ENCODE measurements at places on chromosomes 5 and 9.
A peak's percentile ranks its signal among the peaks of the same experiment; 100 is the strongest.

- DNase-seq = no peak
These were observed 887 bp downstream of the PTPDC1 start for GRCh38 chr9:94085062-94085639.

GRCh38 chr5:133533541-133533940, 78.8 kb downstream of the FSTL4 start:
- DNase-seq = no peak

DNA sequence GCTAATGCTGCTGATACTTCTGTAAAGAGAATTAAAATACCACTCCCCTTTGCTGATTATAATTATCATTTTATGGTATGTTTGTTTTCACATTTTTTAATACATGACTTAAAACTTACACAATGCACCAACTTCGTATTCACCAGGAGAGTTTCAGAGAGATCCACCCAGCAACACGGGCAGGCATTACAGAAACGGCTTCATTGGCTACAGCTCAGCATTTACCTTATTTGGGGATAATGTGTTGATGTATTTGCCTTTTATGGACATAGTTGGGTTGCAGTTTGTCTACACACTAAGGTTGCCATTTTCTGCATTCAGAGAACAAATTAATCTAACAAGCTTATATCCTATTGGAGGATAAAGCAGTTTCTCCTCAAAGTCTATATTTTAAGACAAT, 423.6 kb downstream of the PRDM9 start:
- DNase-seq = no peak

- DNase-seq = no peak
These were observed 79.4 kb downstream of the SPTLC1 start for GRCh38 chr9:92035687-92036410.

DNA sequence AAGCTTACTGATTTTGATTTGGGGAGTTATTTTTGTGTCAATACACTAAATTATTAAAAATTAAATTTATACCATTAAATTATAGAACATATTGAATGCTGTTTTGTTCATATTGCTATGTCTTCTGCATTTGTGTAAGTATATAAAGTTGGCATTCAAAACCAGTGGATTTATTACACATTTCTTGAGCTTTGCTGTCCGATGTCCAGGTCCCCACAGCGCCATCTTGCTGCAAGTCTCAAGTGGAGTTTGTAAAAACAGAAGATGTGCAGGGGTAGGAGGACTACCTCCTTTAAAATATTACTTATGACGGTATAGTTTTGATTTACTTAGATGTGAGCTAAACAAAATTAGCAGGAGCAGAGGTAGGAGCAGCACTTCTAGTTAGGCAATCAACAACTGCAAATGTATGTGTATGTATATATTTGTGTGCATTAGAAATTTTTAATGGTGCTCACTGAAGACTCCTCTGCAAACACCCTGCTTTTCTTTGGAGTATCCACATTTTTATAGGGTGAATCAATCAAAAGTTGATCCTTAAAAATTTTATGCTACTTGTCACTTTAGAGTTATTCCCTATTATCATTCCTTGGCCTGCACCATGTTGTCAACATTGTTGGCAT, 37.4 kb downstream of the CPEB4 start:
- peak; percentile 43 for DNase-seq

- no peak for DNase-seq
These were observed 52.8 kb upstream of the TAF11L2 start for GRCh38 chr5:17445185-17445584.

- no peak for DNase-seq
These were observed 106.3 kb downstream of the RAPGEF6 start for GRCh38 chr5:131528682-131529081.

GRCh38 chr5:75337366-75338021, 474 bp downstream of the HMGCR start:
- no peak for DNase-seq

- DNase-seq = no peak
These were observed 6.1 kb upstream of the ZNF79 start for GRCh38 chr9:127418037-127418471.

GRCh38 chr9:136694163-136694871, 7.1 kb upstream of the AGPAT2 start:
- no peak for DNase-seq

- DNase-seq = no peak
These were observed 235.8 kb downstream of the TMEM38B start for GRCh38 chr9:105930011-105930627.

- no peak for DNase-seq
These were observed 791.8 kb upstream of the C9orf72 start for GRCh38 chr9:28365020-28365640.

- no peak for DNase-seq
These were observed 20.8 kb downstream of the SNCAIP start for GRCh38 chr5:122332599-122333555.

GRCh38 chr9:111566234-111566633, 33.2 kb downstream of the PTGR1 start:
- DNase-seq = no peak

DNA sequence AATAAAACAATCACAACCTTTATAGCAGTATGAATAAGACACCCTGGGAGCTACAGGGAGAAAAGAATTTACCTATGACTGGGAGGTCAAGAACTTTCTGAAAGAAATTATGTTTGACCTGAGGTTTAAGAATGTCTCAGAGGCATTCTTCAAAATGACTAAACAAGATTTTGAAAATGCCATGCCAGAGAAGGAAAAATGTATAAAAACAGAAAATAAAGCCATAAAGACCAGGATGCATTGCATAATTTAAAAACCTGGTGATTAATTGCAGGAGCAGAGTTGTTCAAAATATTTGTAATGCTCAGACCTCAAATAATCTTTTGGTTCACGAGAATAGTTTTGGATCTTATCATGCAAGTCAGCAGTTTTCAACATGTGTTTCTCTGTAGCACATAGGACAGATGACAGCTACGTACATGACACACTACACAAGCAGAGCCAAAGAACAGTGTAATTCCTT, 954.7 kb upstream of the ARRDC3 start:
- no peak for DNase-seq

DNA sequence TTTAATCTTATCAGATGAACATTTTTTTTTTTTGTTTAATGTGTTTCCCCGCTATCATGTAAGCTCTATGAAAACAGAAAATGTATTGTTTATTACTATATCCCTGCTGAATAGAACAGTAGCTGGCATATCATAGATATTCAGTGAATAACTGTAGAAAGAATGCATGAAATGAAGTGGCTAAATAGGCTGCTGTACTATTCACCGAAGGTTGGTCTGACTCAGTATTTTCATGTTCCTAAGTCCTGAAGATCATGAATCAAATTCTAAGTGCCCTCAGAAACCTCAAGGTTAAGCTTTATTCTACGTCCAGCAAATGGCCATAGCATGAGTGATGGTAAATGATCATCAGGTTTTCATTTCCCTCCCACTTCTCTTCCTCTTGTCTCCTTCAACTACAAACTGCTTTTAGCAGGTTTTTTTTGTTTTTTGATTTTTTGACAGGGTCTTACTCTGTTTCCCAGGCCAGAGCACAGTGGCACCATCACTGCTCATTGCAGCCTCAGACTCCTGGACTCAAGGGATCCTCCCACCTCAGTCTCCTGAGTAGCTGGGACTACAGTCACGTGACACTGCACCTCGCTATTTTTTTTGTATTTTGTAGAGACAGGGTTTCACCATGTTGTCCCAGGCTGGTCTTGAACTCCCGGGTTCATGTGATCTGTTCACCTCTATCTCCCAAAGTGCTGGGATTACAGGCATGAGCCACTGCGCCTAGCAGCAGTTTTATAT, 19.1 kb upstream of the ZFAND5 start:
- DNase-seq = no peak

DNA sequence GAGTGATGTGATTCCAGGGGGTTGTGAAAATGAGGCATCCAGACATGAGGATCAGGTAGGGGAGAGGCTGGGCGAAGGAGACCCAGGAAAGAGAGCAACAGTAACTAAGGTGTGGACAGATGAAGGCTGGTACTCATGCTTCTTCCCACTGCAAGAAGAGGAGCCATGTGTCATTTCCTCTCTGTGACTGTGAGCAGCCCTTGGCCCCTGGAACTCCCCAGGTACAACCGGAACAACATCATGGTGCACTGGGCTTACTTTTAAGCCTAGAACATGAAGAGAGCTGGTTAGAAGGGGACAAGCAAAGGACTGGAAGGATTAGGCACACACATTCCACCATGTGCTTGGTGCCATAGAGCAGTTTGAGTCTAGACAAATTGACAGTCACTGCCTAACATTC, 10.9 kb upstream of the IL12B start:
- DNase-seq = no peak

DNA sequence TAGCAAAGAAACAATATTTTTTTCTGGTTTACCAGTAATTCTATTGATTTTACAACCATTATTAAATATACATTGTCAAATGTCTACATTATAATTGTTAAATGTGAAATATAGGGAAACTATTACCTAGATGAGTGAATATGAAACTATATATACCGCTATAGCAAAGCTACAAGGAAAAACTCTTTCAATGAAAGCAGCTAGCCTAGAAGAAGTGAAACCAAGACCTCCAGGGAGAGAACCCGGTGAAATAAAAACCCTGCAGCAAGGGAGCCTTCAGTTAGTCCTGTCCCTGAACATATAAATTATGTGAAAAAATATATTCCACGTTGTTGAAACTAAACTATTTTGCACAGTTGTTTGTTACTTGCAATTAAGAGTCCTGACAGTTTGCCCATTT, 913.1 kb downstream of the EFNA5 start:
- DNase-seq = no peak

GRCh38 chr5:133111299-133111698, 59.5 kb downstream of the HSPA4 start:
- peak; percentile 13 for DNase-seq

DNA sequence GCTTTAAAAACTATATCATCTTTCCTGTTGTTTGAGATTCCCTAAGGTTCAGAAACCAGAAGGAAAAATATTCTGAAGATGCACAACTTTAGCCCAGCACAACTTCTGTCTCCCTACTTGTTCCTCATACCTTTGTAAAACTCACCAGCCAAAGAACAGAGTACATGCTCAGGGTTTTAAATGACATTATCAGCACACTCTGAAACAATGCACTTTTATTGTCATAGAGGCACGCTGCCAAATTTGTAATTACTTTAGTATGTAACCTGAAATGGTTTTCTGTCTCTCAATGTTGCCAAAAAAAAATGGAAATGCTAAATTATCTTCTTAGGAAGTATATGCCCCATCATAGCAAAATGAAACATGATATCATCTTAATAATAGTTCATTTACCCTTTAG, 383.6 kb upstream of the CDH6 start:
- DNase-seq = no peak

- no peak for DNase-seq
These were observed 82.6 kb upstream of the LMX1B start for GRCh38 chr9:126531035-126531571.

DNA sequence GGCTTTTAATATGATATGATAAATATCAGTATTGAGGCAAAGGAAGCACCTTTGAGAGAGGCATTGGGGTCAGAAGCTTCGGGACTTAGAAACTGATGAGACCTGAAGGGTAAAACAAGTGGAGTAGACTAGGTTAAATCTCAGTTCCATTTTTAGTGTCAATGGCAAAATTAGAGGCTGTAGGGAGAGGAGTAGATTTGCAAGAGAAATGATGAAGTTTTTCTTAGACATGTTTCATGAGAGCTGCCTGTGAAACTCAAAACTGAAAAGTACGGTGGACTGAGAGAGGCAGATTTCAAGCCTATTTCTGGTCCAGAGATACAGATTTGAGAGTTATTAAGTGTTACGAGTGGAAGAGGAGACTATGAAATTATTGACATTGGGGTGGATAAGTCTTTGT, 278.5 kb downstream of the TAF11L14 start:
- DNase-seq = no peak

DNA sequence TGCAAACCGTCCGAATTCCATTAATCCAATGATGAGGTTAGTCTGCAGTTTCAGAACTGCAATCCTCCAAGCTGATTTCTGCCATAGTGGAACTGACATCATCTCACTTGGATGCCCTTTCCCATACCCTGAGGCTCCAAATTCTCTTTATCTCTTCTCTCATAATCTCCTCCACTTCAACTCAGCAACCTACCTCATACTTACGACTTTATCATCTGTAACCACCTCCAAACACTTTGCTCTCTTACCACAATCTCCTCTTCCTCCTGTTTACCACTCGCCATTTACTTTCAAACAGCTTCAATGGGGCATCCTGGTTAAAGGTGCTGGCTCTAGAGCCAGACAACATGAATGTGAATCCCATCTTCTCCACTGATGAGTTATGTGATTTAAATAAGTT, 223.2 kb downstream of the EPB41L4A start:
- DNase-seq = no peak

DNA sequence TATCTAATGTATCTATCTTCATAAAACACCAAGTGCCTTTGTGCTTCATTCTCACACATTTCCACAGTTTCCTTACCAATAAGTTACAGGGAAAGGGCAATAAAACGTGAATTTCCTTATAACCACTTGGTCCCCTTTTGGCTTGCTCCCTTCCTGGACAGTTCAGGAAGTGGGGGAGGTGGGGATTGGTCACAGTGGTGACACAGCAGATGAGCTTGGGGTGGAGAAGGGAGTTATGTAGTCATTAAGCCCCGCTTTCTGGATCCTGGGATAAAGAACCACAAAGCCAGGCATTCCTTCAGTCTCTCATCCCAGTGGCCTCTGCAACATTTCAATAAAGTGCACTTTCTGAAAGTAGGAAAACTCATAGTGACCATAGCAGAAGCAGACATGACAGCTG, 47.1 kb upstream of the FYB1 start:
- DNase-seq = no peak

GRCh38 chr5:67732471-67732870, 483.1 kb upstream of the PIK3R1 start:
- DNase-seq = no peak

DNA sequence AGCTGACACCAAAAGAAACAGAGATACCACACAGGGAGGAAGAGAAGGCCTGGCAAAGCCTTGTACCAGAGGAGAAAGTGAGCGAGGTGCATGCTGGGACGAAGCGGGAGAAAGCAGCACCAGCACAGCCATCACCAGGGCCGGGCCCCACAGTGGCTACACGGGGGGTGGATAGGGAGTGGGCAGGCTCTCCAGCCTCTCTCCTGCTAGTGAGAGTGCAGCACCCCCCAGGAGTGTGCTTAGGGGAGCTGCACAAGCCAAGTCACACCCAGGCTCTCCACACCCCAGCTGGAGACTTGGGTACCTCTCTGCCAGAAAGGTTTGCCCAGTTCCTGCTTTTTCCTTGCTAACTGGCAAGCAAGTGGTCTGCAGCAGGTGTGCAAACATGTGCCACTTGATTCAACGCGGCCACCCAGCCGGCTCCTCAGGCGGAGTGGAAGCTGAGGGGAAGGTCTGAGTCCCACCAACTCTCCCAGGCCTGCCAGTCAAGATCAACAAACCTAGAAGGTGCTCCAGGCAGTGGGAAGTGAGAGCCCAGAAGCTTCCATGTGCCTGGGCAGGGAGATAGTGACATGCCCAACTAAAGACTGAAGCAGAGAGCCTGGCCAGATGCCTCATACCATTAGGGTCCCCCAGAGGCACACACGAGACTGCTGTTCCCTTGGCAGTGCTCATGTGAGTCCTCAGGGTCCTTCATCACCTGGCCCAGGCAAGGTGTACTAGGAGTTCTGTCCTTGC, 39.9 kb downstream of the BICD2 start:
- DNase-seq = no peak

GRCh38 chr9:128902351-128903078, 18.3 kb upstream of the PHYHD1 start:
- DNase-seq = no peak

- DNase-seq = no peak
These were observed 53.5 kb upstream of the TJP2 start for GRCh38 chr9:69120380-69121154.

- DNase-seq = no peak
These were observed 155.0 kb upstream of the COL5A1 start for GRCh38 chr9:134486596-134486995.

GRCh38 chr9:85872463-85872862, 68.5 kb upstream of the NAA35 start:
- DNase-seq = no peak

Data from substantia nigra (tissue), 51 donors.